ENCODE measurements at places on chromosomes 1 and 21.

- DNase-seq = no peak
Measured at GRCh38 chr1:49622877-49623276, 400.9 kb downstream of the AGBL4 start.

GRCh38 chr1:26277261-26277661 is 2.6 kb upstream of the SH3BGRL3 start:
- DNase-seq = no peak

- no peak for DNase-seq
Measured at GRCh38 chr1:168285521-168285790, 4.8 kb downstream of the TBX19 start.

DNA sequence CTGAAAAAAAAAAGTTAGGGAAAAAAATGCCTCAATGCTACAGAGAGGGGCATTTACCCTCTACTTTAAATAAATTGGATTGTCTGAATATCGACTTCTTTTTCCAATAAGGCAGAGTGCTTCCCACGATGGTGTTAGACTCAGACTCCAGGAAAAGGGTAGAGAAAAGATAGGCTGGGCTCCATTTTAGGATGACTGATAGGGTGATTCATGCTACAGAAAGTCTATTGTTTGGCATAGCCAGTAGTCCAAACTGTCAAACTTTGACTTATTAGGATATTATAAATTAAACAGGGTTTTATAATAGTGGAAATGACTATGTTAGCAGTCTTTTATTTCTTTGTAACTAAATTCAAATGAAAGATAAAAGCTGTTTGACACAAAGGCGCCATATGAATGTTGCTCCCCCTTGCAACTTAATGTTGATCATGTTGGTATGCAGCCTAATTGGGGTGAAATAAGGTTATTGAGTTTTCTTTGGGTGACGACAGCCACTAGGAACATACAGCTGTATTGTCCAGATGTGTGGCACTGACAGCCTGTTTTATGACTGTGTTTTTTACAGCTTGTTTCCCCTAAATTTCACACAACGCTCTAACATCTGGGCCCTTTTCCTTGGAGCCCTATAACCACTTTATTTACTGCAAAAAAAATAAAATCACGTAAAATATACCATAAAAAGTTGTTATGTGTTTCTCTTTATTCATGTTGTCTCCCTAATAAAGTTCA is 69.3 kb downstream of the SPAG17 start:
- no peak for DNase-seq
